Stimulated activated CD4-positive, alpha-beta T cell treated with anti-CD3 and anti-CD28 coated beads, TNF-alpha, amount 100 ng/mL, for 1 hour (primary cell): ENCODE measurements at places on chromosomes 3 and 15.

- no peak for DNase-seq
Measured at GRCh38 chr3:129593595-129594339, 12.7 kb downstream of the PLXND1 start.

- no peak for DNase-seq
Measured at GRCh38 chr3:150388498-150389418, 19.3 kb upstream of the TSC22D2 start.

DNA sequence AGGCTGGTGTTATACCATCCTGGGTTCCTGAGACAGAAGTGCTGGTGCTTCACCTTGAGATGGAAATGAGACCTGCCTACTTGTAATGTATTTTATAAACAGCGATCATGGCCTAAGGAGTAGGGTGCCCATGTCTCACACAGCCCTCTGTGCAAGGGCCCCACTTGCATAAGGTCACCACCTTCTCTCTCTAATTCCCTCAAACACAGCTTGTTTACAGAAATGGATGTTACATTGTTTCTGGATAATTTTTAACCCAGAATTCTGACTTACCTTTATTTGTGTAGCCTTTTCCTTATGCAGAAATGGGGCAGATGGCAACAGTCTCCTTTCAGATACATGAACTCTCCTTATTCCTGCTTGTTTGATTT, 95.1 kb upstream of the UMPS start:
- DNase-seq: no peak

GRCh38 chr15:89809093-89809786, 5.4 kb downstream of the ANPEP start:
- no peak for DNase-seq

- no peak for DNase-seq
Measured at GRCh38 chr3:61522060-61522459, 39.3 kb upstream of the PTPRG start.

DNA sequence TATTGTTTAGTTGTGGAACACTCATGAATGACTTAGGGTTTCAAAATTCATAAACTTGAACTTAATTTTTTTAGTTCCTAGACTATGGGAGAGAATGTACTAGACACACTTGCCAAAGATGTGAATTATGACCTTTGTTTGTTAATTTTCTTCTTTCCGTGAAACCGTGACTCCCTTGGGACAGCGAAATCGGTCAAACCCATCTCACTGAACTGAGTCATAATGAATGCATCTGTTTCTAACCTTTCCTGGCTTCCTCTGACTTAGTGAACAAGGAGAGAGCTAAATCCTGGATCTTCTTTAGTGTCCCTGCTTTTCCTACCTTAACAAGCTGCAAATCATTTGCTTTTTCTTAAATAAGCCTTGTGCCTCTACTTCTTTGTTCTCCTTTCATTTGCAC, 85.5 kb downstream of the LARS2 start:
- no peak for DNase-seq
